Heart right ventricle (tissue), 16 donors: ENCODE measurements at places on chromosomes 1 and 21. TPM values are rescaled to one million over a fixed set of nuclear protein-coding genes. Genes with fewer than 3 reads are reported as not detected.

Gene S100A14
- 4.1 TPM for polyA plus RNA-seq

DNA sequence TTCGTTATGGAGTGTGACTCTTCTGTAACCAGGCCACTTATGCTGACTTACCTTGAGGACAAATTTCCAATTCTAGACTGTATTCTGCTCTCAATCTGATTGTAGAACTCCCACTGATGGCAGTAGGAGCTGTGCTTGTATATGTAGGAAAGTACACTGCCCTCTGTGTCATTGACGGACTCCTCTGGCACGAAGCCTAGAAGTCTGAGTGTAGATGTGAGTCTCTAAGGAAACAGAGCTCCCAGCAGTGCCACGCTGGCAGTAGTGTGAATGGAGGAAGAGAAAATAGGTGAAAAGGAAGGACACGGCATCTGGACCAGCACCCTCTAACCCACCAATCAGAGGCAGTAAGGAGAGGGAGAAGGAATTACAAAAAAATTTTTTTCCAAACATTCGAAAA, 130.4 kb upstream of the ADGRL2 start:
- DNase-seq = peak; percentile 85
- no peaks in the 10 kb centered on the region for H3K27me3 ChIP-seq
- H3K4me1 ChIP-seq = peaks cover 16% of the 10 kb centered on the region
- no peaks in the 10 kb centered on the region for H3K36me3 ChIP-seq

GRCh38 chr1:92968138-92969032, 7.1 kb upstream of the DIPK1A start:
- no peaks in the 10 kb centered on the region for H3K4me1 ChIP-seq
- H3K27ac ChIP-seq = no peak overlapping the region
- H3K4me3 ChIP-seq = no peak overlapping the region

Gene ADAMTS1
- polyA plus RNA-seq = 29.8 TPM

Gene AGMAT
- polyA plus RNA-seq = 0.06 TPM

Gene UBXN10
- polyA plus RNA-seq = 0.59 TPM

DNA sequence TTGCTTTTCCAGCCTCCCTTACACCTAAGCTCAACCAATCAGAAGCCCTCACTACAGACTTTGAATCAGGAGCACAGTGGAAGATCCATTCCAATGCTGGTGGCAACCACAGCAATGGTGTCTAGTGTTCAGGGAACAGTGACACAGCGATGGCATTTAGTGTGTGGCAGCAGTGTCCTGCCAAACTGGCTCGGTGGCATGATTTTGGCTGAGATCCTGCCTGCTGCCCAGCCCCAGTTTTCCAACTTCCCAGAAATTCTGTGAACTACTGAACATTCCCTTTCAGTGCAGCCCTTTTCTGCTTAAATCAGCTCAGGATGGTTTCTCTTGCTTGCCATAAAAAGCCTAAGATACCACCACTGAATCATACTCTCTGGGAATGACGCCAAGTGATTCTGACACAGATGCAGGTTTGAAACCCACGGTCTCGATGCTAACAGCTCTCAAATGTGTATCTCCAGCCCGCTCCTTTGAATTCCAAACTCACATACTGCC, 8.8 kb downstream of the ASAP3 start:
- H3K36me3 ChIP-seq = no peaks in the 10 kb centered on the region
- peak overlapping the region; percentile 11 for H3K27ac ChIP-seq
- H3K4me3 ChIP-seq = no peak overlapping the region
- DNase-seq = peak; percentile 11
- H3K4me1 ChIP-seq = peaks cover 68% of the 10 kb centered on the region

- no peak for DNase-seq
- no peak overlapping the region for H3K4me3 ChIP-seq
- no peak overlapping the region for H3K27ac ChIP-seq
- no peaks in the 10 kb centered on the region for H3K4me1 ChIP-seq
- H3K27me3 ChIP-seq = no peaks in the 10 kb centered on the region
Observed at GRCh38 chr1:92882819-92883218, 51.0 kb downstream of the RPL5 start.

Gene PGLYRP3
- not detected for polyA plus RNA-seq

DNA sequence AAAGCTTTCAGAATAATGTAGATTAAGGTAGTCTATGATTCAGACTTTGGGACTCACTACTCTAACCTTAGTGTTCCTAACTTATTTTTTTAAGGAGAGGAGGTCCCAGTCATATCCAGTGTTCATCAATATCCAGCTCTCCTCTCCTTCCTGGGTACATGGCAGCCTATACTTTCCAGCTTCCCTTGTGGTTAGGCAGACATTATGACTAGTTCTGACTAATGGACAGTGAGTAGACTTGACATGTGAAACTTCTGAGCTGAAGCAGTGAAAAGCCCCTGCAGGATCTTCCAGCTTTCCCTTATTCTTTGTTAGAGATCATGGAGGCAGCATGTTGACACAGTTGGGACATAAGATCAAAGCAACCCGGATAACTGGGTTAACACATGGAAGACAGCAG, 144.2 kb downstream of the PTPRU start:
- no peaks in the 10 kb centered on the region for H3K36me3 ChIP-seq
- H3K27ac ChIP-seq = no peak overlapping the region
- no peaks in the 10 kb centered on the region for H3K4me1 ChIP-seq

Gene USH2A
- 0.29 TPM for polyA plus RNA-seq

DNA sequence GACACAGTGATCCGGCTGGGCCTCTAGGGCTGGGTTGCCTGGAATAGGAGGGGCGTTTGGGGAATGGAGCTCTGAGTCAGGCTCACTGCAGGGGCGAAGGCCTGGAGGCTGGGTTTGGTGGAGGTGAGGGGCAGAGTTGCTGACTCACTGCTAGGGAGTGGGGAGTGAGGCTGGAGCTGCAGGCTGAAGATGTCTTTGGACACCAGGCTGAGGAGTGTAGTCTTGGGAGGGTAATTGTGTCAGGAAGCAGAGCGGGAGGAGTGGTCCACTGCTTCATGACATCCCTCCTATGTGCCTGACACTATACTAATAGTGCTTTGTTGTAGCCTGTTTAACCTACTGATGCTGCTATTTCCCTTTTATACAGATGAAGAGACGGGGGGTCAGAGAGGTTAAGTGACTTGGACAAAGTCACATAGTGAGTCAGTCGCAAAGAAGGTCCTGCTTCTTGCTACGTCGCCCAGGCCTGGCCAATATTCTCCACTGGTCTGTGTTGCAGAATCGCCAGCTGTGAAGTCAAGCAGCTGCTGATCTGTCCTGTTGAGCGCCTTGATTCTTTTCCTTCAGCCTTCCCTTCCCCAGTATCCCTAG, 13.6 kb downstream of the ACTL8 start:
- H3K4me1 ChIP-seq = no peaks in the 10 kb centered on the region
- no peak overlapping the region for H3K4me3 ChIP-seq
- H3K27me3 ChIP-seq = peaks cover 9% of the 10 kb centered on the region
- no peak for DNase-seq
- no peaks in the 10 kb centered on the region for H3K36me3 ChIP-seq
- H3K27ac ChIP-seq = no peak overlapping the region

- H3K4me3 ChIP-seq = peak overlapping the region; percentile 84
- peaks cover 82% of the 10 kb centered on the region for H3K4me1 ChIP-seq
- no peaks in the 10 kb centered on the region for H3K27me3 ChIP-seq
- peak; percentile 58 for DNase-seq
- H3K36me3 ChIP-seq = peaks cover 9% of the 10 kb centered on the region
- peak overlapping the region; percentile 98 for H3K27ac ChIP-seq
Observed at GRCh38 chr1:39409055-39409816, 82.2 kb upstream of the BMP8A start.

DNA sequence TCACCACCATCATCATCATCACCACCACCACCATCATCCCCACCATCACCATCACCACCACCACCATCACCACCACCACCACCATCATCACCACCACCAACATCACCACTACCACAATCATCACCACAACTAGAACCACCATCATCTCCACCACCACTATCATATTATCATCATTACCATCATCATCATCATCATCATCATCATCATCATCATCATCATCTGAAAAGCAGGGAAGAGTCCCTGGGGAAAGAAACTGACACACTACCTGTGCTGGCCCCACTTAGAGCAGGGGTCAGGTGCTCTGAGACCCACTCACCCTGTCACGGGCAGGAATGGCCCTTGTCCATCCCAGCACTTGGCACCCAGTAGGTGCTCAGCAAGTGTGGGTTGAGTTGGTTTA, 104.9 kb upstream of the IFFO2 start:
- peaks cover 16% of the 10 kb centered on the region for H3K27me3 ChIP-seq
- no peaks in the 10 kb centered on the region for H3K4me1 ChIP-seq
- H3K4me3 ChIP-seq = no peak overlapping the region
- DNase-seq = no peak
- H3K36me3 ChIP-seq = no peaks in the 10 kb centered on the region
- H3K27ac ChIP-seq = no peak overlapping the region

Gene PRDM16
- 16.8 TPM for polyA plus RNA-seq

Gene TBX15
- 0.44 TPM for polyA plus RNA-seq

DNA sequence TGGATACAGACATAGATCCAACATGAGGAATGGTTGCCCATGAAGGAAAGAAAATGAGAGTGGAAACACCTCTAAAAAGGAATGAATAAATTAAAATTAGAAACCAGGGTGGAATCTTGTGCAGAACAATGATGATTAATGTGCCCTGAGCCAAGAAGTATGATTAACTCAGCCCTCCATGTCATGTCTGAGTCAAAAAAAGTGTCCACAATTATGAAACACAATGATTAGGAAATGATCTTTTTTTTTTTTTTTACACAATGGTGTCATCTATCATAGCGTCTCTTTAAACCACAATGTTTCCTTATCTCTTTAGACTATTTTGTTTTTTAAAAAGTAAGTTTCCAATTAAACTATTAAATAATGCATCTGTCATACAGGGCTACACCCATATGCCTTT, 78.9 kb upstream of the RAB4A start:
- no peaks in the 10 kb centered on the region for H3K27me3 ChIP-seq
- H3K36me3 ChIP-seq = no peaks in the 10 kb centered on the region
- no peak overlapping the region for H3K4me3 ChIP-seq
- H3K27ac ChIP-seq = no peak overlapping the region
- no peak for DNase-seq

- no peak overlapping the region for H3K27ac ChIP-seq
- no peaks in the 10 kb centered on the region for H3K36me3 ChIP-seq
- H3K27me3 ChIP-seq = no peaks in the 10 kb centered on the region
- no peak overlapping the region for H3K4me3 ChIP-seq
- no peak for DNase-seq
Observed at GRCh38 chr1:176878750-176879536, 285.6 kb downstream of the ASTN1 start.

DNA sequence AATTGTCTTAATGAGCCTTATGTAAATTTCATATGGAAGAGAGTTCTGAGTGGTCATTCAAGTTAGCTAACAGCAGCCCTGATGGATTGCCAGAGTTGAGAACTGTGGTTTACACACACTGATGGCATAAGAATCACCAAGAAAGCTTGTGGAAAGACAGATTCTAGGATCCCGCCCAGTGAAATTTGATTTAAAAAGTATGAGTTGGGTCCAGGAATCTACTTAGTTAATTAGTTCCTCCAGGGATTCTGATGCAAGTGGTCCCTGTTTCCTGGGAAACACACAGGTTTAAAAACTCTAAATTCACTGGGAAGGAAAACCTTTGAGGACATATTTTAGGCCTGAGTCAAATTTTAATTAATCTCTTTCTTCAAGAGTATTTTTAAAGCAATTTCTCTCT, 144.3 kb downstream of the NTPCR start:
- H3K36me3 ChIP-seq = no peaks in the 10 kb centered on the region
- H3K4me3 ChIP-seq = no peak overlapping the region
- peak overlapping the region; percentile 15 for H3K27ac ChIP-seq
- H3K27me3 ChIP-seq = no peaks in the 10 kb centered on the region
- DNase-seq = no peak
- peaks cover 23% of the 10 kb centered on the region for H3K4me1 ChIP-seq

DNA sequence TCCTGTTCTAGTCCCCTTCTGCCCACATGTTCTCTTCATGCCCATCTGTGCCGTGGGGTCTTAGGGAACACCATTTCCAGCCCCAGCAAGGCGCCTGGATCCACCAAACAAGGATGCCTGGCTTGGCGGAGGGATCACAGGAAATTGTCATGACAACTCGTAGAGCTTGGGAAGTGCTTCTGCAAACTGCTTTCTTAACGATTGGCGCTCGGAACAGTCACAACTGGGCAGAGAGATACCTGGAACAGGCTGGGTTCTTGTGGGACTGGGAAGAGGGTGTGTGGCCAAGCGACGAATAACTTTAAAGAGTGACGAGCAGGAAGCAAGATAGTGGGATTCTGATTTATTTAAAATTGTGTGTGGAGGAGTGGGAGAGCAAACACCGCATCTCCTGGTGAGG, 329.8 kb downstream of the RPS6KC1 start:
- H3K4me1 ChIP-seq = no peaks in the 10 kb centered on the region
- no peak overlapping the region for H3K27ac ChIP-seq
- H3K4me3 ChIP-seq = no peak overlapping the region
- H3K36me3 ChIP-seq = no peaks in the 10 kb centered on the region

DNA sequence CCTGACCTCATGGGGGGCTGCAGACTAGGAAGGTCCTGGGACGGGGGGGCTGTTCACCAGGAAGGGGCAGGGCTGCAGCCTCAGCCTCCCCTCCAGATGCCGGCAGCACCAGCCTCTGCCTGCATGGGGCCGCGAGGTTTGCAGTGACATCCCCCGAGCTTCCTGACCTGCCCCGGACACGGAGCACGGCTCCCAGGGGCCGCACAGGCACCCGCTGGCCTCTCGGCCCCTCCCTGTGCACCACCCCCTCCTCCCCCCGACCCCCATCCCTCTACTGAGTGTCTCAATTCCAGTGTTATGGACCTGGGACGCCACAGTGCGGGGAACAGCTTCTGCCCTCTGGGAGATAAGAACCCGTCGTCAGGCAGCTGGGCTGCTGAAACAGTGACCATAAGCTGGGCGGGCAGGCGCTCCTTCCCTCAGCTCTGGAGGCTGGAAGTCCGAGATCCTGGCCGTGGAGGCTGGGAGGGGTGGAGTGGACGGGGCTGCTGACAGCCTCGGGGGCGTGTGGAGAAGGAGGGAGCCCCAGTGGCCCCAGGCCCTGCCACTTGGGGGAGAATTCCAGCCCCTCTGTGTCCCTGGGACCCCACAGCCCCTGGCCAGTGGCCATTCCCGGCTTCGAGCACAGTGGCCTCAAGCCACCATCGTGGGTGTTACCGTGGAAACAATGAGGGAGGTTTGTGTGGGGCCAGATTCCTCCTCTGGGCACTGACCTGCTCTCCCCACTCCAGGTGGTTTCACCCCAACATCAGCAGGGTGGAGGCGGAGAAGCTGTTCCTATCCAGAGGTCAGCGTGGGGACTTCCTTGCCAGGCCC, 11.6 kb downstream of the RNF223 start:
- H3K4me1 ChIP-seq = peaks cover 34% of the 10 kb centered on the region
- no peaks in the 10 kb centered on the region for H3K36me3 ChIP-seq
- no peak overlapping the region for H3K4me3 ChIP-seq

Gene TMEM9
- polyA plus RNA-seq = 19.7 TPM

Gene SCNM1
- polyA plus RNA-seq = 57.6 TPM

Gene SHISA4
- polyA plus RNA-seq = 72.6 TPM

Gene PCNT
- 23.0 TPM for polyA plus RNA-seq

DNA sequence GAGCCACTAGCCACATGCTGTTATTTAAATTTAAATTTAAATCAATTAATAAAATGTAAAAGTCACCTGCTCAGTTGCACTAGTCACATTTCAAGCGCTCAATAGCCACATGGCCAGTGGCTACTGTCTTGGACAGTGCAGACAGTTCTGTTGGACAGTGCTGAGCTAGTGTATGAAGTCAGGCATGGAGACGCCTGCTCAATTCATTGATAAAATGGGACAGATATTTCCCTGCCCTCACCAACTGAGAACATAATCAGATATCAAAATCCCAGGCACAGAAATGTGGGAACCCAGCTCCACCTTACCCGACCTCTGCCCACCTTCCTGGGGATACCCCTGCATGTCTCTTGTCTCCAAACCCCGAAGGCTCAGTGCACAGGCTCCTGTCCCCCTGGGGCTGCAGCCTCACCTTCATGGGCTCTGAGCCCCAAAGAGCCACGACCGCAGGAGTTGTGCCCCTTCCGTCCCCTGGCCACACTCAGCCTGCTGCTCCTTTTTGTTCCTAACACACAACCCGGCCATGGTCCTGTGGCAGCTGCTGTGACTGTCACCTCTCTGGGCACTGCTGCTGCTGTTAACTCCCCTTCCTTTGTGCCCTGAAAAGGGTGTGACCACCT, 63.5 kb downstream of the TCP10L start:
- H3K27ac ChIP-seq = peak overlapping the region; percentile 86
- H3K27me3 ChIP-seq = no peaks in the 10 kb centered on the region
- no peak overlapping the region for H3K4me3 ChIP-seq
